Activated T-helper 1 cell treated with Interleukin-2 at 50 U/mL for 16 hours (primary cell): ENCODE measurements at places on chromosomes 1 and 21.
A peak's percentile ranks its signal among the peaks of the same experiment; 100 is the strongest.

DNA sequence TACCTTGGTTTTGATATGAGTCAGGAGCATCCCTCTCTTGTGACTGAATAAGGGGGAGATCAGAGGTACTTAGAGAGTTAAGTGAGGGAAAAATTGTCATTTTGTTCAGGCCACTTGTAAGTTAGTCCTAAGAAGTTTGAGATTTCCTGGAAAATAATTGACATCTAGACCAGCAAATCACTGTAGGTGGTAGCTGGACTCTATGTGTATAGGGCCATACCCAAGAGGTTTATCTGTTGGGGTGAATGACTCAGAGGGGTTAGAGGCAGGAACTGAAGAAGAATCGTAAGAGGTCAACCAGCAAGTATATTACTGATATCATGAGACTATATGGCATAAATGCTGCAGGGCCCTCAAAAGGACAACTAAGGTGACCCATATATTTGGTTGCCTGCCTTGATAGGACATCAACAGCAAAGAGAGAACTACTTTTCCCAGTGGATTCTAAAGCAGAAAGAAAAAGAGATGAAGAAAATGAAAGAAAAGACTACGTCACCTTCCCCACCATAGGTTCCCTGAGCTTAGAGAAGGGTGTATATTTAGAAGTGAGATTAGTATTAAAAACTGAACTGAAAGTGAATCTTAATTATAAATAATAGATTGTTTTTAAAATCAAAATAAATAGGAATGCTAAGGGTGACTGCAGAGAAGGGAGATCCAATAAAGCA is 8.0 kb upstream of the RNPC3 start:
- DNase-seq: no peak

GRCh38 chr1:233614743-233615521 is 1.0 kb downstream of the KCNK1 start:
- no peak for DNase-seq

- DNase-seq: no peak
Observed at GRCh38 chr1:178311164-178311563, 185.6 kb downstream of the CLEC20A start.

GRCh38 chr1:179141592-179142251 is 59.9 kb downstream of the TOR3A start:
- no peak for DNase-seq

DNA sequence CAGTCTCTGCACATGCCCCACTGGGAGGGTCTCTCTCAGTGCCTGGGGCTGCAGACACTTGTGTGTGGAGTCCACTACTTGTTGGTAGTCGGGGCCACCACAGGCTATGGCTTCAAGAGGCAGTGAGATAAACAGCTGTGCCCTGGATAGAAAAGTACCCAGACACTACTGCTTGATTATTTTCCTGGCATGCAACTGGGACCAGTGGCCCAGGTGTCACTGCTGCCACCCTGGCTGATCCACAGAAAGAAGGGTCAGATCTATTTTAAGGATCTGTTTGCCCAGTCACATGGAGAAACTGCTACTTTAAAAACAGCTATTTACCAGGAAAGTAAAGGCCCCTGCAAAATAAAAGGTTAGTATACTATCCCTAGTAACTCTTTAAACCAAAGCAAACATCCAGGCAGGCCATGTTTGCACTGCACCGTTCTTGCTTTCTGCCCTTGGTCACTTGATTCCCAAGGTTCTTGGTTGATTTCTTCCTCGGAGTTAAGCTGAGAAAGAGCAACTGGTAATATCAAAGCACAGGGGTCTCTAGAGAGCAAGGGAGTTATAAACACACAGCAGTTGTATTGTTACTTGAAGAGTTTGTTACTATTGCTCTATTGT is 99.9 kb downstream of the GLUL start:
- DNase-seq: no peak

GRCh38 chr1:109822749-109823542 is 59.2 kb upstream of the EPS8L3 start:
- no peak for DNase-seq

GRCh38 chr1:94925561-94926125 is 1.3 kb downstream of the CNN3 start:
- DNase-seq: no peak

DNA sequence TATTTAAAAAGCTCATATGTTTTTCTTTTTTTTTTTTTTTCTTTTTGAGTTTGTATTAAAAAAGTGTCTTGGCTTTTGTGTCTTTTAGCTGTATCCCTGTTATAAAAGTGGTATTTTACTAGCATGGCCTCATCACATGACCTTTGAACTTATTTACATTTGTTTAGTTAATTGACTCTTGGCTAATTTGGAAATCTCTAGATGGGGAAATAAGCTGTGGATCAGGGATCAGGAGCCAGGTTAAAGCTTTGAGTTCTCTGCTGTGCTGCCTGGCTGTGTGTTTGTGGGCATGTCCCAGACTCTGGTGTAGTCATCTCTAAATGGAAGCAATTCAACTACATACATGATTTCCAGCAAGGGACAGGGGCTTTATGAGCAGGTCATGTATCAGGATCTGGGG is 56.5 kb downstream of the HHAT start:
- no peak for DNase-seq

GRCh38 chr21:33731447-33731846 is 89.1 kb downstream of the ITSN1 start:
- no peak for DNase-seq

DNA sequence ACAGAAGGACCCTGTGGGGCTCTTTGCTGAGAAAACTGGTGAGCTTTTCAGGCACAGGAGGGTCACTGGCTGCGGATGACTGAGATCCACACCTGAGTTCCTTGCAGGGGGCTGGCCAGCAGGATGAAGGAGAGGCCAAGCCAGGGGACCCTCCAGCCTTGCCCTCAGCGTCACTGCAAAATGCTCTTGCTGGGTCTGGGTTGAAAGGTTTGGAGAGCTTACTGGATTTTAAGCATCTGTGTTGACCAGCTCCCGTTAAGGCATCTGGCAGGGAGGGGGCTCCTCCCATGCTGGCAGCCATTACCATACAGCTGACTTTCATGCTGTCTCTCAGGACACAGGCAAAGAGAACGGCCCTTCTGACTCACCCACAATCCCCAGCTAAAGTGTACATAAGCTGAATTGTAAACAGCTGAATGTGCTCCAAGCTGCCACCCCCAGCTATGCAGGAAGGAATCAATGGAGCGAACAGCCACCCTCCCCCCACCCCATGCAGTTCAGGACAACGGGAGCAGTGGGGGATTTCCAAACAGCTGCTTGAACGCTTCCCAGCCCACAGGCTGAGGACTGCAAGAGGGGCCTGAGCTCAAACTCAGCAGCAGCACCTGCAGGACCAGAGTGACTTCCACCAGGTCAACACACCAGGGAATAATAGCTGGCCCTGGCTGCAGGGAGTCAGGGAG is 21.3 kb upstream of the A3GALT2 start:
- DNase-seq: no peak

- no peak for DNase-seq
Observed at GRCh38 chr1:68979891-68980290, 483.0 kb upstream of the DEPDC1 start.

DNA sequence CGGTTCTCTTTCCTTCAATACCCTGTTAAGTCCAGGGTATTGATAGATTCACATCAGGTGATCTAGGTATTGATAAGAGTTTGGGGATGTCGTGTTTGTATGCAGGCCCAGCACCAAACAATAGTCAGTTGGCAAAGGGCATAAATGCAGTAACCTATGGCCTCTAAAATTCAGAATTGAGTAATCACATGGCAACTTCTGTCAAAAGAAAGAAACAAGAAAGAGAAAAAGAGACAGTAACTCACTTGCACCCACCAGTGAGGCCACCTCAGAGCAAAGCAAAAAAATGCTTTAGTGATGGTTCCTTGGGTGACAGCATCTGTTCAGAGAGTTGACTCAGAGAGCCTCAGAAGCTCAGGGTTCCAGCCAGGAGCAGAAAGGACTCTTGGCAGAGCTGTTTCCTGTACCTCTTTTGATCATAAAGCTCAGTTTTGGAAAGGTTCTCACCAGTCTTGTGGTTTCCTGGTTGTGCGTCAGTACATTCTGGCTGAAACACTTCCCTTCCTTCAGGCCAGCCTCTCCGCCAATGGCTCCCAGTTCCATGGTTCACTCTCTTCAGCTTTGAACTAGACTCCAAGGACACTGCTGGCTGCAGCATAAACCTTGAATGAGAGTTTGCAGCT is 70.1 kb upstream of the GORAB start:
- DNase-seq: no peak

DNA sequence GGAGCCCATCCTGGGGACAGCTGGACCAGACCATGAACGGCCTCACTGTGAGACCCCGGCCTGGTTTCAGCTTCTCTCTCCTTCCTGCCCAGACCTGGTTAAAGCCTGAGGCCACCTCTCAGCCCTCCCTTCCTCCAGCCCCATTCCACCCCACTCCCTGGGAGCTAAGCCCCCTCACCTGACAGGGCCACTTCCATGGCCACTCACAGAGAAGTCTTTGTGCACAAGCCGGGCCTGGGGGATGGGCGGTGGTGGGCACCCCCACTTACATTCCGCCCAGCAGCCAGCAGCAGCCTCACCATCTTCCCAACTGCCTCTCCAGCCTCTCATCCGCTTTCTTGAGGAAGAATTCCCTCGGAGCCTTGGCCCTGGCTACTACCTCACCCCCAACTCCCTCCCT is 40.4 kb downstream of the RHBG start:
- no peak for DNase-seq

DNA sequence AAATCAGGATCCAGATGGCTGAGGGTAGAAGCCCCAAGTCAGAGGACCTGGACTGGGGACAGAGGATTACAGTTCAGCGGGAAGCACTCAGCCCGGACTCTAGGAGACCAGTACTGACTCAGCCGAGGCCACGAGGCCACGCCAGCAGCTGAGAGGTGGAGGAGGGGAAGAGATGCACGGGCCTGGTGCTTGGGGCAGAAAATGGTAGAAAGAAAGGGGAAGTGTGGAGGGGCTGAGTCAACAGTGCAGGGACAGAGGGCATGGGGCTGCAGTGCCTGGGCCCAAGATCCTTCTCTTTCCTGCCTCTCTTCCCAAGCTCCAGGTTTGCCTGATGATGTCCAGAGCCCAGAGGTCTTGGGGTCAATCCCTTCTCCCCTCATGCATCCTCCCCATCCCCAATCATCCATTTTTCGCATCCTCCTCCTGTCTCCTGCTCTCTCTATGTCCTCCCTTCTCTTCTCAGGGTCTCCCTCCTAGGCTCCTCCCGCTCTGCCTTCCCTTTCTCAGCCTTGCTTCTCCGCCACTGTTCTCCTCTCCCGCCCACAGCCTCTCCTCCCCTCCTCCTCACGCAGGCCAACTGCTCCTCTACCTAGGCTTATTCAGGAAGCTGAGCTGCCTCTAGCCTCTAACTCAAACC is 7.7 kb downstream of the ARHGEF2 start:
- no peak for DNase-seq

DNA sequence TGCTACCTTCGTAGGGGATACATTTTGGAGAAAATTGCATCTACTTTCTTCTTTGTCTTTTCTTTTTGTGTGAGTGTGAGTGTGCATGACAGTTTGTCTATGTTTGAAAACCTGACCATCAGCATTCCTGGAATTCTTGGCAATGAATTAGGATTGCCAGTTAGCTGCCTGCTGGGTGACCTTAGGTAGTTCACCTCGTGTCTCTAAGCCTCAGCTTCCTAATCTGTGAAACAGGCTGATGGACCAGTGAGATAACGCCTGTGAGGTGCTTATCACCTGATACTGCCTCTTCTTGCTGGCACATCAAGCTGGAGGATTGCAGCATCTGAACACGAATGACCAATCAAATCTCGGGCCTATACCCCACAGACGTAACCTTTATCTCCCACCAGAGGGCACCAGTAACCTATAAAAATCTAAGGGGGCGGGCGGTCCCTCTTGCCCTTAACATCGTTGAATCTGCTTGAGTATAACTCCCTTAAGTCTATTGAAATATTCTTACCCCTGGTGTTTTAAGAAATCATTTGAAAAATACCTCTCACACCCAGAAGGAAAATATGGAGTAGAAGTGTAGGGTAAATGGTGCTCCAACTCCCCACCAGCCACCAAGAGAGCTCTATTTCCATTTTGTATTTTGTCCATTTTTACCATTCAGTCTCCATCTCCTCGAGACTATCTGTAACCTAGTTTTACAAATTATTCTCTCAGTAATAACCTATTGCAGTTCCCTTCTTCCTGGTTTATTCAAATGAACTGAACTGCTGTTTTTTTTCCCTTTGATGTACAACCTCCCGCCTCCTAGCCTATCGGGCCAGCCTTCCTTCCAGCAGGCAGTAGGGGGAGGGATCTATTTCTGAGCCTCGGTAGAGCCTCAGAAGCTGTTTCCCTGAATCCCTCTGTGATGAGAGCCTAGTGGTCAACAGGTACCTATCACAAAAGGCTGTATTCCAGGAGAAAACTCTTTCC is 49.7 kb downstream of the MDM4 start:
- DNase-seq: peak; percentile 20

- no peak for DNase-seq
Observed at GRCh38 chr1:12369258-12369657, 139.4 kb downstream of the VPS13D start.

- DNase-seq: no peak
Observed at GRCh38 chr1:109863667-109864046, 47.0 kb upstream of the CSF1 start.

GRCh38 chr1:156959414-156959813 is 39.0 kb downstream of the LRRC71 start:
- DNase-seq: no peak

DNA sequence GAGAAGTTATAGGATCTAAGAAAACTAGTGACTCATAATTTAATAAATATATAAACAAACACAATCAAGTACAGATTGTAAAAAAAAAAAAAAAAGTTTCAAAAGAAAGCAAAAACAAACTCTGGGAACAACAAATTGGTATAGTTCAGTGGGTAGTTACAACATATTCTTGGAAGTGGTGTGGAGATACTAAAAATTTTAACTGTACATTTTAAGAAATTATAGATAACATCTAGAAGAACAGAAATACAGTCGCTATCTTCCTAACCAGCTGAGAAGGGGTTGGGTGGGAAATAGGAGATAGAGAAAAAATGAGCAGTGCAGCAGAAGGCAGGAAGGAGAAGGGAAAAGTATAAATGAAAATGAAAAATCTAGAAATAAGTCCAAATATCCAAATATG is 70.5 kb downstream of the LRRC8C start:
- no peak for DNase-seq

DNA sequence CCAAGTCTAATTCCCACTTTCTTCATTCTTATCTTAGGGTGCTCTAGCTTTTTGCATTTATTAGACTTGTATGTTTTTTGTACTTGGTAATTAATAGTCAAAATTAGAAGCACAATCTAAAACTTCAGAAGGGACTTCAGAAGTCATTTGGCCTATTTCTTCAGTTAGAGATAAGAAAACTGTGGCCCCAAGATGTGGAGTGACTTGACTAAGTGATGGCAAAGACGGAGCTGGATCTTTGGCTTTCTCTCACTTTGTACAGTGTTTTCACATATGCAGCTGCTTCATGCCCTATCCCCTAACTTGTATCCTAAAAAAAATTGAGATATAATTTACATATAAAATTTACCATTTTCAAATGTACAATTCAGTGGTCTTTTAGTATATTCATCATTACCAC is 21.7 kb downstream of the EPB41 start:
- DNase-seq: no peak
